CD4-positive, alpha-beta T cell (primary cell): ENCODE measurements at places on chromosomes 3 and 15. TPM values are rescaled to one million over a fixed set of nuclear protein-coding genes. Genes with fewer than 3 reads are reported as not detected.

The CCR2 gene
- 1.0 TPM for total RNA-seq

The CHRFAM7A gene
- not detected for total RNA-seq

The WNT7A gene
- total RNA-seq: 22.4 TPM

The MCCC1 gene
- total RNA-seq: 16.4 TPM

The DAZL gene
- total RNA-seq: not detected

The ISL2 gene
- total RNA-seq: not detected

The UBA7 gene
- total RNA-seq: 208 TPM

The ANKRD34C gene
- total RNA-seq: not detected

The THSD4 gene
- not detected for total RNA-seq

The HCLS1 gene
- total RNA-seq: 204 TPM

The ITIH1 gene
- not detected for total RNA-seq

The SLC22A13 gene
- total RNA-seq: 0.19 TPM

The WDR73 gene
- total RNA-seq: 17.8 TPM

The MLF1 gene
- total RNA-seq: 13.7 TPM

The ACAA1 gene
- total RNA-seq: 56.4 TPM

The RBPMS2 gene
- total RNA-seq: not detected

The GOLGA6L9 gene
- 2.7 TPM for total RNA-seq

The NR2E3 gene
- not detected for total RNA-seq

The LRIG1 gene
- total RNA-seq: 30.1 TPM

The GOLGA8J gene
- total RNA-seq: 0.19 TPM

The IL16 gene
- total RNA-seq: 168 TPM

The TGM5 gene
- not detected for total RNA-seq

The PPIP5K1 gene
- total RNA-seq: 16.9 TPM

The DGKG gene
- not detected for total RNA-seq

The ZIC4 gene
- total RNA-seq: not detected

The TNNC1 gene
- 5.3 TPM for total RNA-seq

The PP2D1 gene
- total RNA-seq: not detected

The GMNC gene
- total RNA-seq: not detected

The SCN5A gene
- not detected for total RNA-seq

The PRSS50 gene
- not detected for total RNA-seq

The ATP13A4 gene
- total RNA-seq: 0.98 TPM

The GOLGA8S gene
- total RNA-seq: 0.14 TPM

The IGDCC3 gene
- total RNA-seq: not detected

The DUOX2 gene
- total RNA-seq: 0.08 TPM
